GM04503 (cell line): ENCODE measurements at places on chromosomes 2 and 18.
A peak's percentile ranks its signal among the peaks of the same experiment; 100 is the strongest.

GRCh38 chr2:203722411-203722810 is 16.0 kb downstream of the CD28 start:
- DNase-seq, result peak; percentile 18

- no peak for DNase-seq
Measured at GRCh38 chr2:16817305-16818202, 151.9 kb upstream of the CYRIA start.

DNA sequence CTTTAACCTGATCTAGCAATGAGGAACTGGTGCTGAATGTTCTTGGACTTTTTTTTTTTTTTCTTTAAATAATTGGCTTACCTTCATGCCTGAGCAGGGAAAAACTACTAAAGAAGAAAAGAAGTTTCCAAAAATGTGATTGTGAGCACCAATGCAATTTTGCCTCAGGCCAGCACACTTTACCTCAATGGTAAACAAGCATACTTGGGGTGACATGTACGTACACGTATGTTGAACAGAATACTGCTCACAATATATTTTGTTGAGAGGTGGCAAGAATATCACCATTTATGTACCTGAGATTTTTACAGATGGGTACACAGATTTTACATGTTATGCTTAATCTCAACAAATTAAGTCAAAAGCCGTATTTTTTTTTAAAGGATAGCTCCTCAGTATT is 144.3 kb downstream of the FIGN start:
- no peak for DNase-seq

- DNase-seq, result no peak
Measured at GRCh38 chr2:112239862-112240261, 15.0 kb downstream of the ZC3H8 start.

DNA sequence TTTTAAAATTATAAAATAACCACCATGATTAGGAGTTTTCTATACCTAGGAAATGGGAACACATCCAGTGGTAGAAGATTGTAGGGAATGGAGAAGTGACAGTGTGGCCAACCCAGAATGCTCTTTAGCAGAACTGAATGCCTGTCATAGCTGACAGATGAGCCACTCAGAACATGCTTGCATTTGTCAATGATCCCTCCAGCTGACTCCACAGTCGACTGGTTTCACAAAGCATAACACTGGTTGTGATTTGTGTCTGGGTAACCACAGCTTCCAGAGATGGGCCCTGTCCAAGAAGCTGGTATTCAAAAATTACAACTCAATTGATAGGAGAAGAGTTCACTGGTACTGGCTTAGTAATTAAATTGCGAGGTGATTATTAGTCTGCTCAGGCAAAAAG is 9.0 kb upstream of the CTIF start:
- peak; percentile 84 for DNase-seq

GRCh38 chr2:229825476-229825875 is 96.3 kb downstream of the TRIP12 start:
- no peak for DNase-seq

DNA sequence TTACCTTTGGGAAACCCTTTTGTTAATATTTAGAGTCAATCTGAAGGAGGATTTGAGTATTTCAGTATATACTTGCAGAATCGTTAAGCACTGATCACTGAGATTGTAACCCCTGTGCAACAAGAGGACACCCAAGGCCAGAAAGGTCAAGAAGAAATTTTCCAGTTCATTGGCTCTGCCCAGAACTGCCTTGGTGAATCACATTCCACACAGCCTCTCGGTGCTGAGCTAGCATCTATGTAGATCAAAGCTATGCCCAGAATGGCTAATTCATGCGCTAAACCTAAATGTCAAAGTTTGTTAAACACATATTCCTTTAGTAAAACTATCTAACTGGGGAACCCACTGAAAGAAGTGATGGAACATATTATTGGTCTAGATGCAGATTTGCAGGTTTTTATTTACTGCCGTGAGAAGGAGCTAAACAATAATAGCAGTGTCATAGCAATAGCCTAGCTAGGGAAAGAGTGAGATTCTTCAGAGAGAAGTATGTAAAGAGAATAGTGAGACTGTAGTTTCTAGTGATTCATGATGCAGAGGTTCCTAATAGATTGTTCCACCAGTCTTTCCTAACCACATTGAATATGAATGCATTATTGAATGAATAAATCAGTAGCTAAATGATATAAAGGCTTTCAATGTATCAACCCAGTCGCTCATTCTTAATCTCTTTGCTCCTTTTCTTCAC is 423.2 kb upstream of the CRIM1 start:
- DNase-seq, result no peak

GRCh38 chr2:132373391-132374135 is 43.0 kb upstream of the GPR39 start:
- no peak for DNase-seq

- no peak for DNase-seq
Measured at GRCh38 chr2:70367722-70368323, 66.0 kb upstream of the FAM136A start.

DNA sequence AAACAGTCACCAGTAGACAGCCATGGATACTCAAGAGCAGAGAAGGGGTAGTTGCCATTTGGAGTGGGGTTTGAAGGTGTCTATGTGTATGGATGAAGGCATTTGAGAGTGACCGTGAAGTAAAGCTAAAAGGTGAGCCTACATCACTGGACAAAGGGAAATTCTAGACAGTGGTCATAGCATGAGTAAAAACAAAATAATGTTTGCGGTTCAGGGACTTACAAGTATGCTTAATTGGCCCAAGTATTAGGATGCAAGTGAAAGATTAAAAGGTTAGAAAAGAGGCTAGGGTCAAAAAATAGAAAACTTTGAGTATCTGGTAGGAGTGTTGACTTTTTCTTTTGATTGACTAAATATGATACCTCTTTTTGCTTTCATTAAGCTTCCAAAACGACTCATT is 238.1 kb upstream of the SLC8A1 start:
- no peak for DNase-seq

- no peak for DNase-seq
Measured at GRCh38 chr2:240435948-240436682, 652 bp downstream of the GPC1 start.

- DNase-seq, result no peak
Measured at GRCh38 chr2:181998041-181998835, 12.6 kb downstream of the PPP1R1C start.

- DNase-seq, result no peak
Measured at GRCh38 chr2:64675860-64676259, 22.1 kb upstream of the SERTAD2 start.

DNA sequence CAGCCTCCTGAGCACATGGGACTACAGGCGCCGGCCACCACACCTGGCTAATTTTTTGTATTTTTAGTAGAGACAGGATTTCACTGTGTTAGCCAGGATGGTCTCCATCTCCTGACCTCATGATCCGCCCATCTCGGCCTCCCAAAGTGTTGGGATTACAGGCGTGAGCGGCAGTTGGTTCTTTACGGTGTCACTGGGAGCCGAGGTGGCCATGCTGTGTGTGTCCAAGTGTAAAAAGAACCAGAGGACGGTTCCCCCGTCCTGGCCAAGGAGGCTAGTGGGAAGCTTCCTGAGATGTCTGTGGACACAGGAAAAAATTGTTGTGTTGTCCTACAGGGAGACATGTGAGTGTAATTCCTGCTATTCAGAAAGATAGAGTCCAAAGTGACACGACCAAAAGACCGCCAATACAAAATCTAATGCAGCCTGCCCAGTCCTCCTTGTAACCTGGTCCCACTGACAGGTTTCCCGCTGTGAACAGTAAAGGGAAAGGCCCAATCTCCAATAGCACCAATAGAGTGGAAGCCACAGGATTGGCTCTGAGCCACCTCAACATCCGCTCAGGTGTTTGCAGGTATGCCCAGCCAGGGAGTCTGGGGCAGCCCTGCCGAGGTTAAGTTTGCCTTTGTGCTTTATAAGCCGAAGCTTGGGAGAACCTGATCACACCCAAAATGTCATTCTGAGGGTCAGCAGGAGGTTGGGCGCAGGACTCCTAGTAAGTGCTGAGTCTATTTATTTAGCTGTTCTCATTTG is 40.6 kb downstream of the NCK2 start:
- DNase-seq, result no peak

- DNase-seq, result peak; percentile 91
Measured at GRCh38 chr2:40034198-40034597, 255.1 kb upstream of the THUMPD2 start.

DNA sequence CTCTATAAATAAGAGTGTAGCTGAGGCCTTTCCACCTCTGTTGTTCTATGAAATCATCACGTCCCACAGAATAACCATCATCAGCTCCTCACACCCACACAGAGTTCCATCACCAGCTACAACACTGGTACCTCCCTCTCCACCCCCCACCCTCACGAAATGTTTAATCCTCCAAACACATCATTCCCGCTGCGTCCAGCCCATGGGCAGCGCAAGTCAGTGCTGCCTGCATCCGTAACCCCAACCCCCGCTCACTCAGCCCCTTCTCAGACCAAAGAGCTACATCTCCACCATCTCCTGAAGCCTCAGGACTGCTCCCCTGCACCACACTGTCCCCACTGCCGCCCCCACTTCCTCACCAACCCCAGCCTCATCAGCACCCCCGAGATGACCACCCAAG is 19.4 kb downstream of the DNMT3A start:
- DNase-seq, result no peak

- no peak for DNase-seq
Measured at GRCh38 chr2:207530160-207531031, 634 bp downstream of the CREB1 start.
